ENCODE measurements at places on chromosomes 4 and X.

DNA sequence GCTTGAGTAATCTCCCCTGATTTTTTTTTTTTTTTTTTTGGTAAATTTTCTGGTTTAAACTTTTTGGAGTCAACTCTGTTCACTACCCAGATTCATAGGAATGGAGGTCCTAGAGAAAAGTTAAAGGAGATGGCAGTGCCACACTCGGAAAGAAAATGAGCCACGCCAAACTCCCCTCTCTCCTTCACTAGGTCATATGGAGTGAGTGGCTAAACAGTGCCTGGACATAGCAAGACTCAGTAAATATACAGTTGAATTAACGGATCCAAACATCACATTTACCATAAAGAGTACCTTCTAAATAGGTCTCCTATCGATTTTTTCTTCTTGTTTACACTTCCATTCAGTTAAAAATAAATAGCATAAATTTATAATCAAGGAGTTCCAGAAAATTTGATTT is 13.6 kb upstream of the AMTN start:
- DNase-seq, result no peak

GRCh38 chrX:150463566-150463965 is 100.4 kb downstream of the MAMLD1 start:
- DNase-seq, result no peak

DNA sequence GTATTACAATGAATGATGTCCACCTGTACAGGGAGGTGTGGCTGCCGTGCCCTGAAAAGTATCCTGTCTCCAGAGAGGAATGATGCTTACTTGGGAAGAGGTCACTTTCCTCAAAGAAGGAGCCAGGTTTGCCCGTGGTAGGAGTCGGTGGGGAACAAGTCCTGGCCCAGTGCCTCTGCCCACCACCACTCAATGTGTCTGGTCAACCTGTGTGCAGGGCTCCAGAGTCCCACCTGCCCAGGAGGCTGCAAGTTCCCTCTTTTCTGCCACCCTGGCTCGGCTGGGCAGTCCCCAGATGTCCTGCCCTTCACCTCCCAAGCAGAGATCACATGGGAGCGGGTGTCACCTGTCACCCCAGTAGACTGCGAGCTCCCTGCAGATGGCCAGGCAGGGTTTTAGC is 75.4 kb upstream of the C4orf50 start:
- DNase-seq, result no peak

DNA sequence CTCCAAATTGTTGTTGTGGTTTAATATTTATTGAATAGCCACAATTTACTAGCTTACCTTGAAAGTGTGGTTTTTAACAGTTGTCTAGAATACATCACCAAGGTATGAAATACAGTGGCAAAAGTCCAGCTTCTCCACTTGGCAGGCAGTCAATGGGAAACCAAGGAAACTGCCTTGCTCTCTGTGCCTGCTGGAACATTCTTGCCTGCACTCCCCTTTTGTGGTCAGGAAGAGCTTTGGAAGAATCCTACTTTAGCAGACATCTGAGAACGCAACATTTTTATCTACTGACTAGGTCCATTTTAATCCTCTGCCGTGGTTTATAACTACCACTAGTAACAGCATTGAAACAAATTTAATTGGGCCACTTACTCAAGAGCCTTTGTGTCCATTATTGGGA is 64.5 kb downstream of the TENM3 start:
- DNase-seq, result no peak

DNA sequence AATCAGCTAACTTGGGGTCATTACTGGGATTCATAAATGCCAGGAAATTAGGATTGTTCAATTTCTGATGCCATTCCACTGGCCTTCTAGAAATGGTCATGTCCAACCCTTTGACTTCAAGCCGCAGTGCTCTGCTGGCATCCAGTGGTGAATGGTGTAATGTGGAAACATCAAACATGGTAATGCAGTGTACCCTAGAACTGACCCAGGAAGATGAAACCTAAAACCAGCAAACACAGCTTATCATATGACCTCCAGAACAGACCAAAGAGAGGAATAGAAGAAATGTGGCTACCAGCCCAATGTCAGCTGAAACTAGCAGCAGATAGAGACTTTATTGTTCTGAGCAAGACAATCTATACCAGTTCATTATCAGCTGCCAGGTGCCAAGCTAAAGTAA is 13.8 kb downstream of the CXCL13 start:
- no peak for DNase-seq

All from activated CD8-positive, alpha-beta T cell treated with anti-CD3 and anti-CD28 coated beads, Interleukin-2, amount 10 ng/mL, durations not matched to agents 7 days and 5 days (primary cell).